ENCODE measurements at places on chromosomes 2 and 18. TPM values are rescaled to one million over a fixed set of nuclear protein-coding genes. Genes with fewer than 3 reads are reported as not detected.

Gene PSME4
- 28.5 TPM for total RNA-seq

Gene HOXD10
- 25.1 TPM for total RNA-seq

Gene ST6GAL2
- total RNA-seq = 0.27 TPM

Gene NYAP2
- 0.14 TPM for total RNA-seq

Gene CD8B2
- total RNA-seq = not detected

DNA sequence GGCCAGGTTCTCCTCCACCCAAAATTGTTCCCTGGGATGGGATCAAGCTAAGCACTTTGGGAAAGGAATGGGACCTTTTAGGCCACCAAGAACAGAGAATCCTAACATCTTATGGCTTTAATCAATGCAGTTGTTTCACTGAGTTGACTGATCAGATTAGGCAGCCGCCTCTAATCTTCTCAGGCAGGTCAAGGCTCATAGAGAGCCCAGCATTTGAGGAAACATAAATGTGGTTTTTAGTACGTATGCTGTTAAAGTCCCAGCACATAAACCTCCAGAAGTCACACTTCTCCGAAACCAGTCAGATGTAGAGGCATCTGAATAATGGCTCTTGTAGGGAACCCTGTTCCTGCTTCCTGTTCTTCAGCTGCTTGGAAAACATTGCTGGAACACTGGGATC, 99.5 kb upstream of the RMDN2 start:
- no peak for DNase-seq
- H3K4me3 ChIP-seq = no peak overlapping the region
- no peak overlapping the region for H3K27ac ChIP-seq
- H3K36me3 ChIP-seq = no peaks in the 10 kb centered on the region
- H3K27me3 ChIP-seq = no peaks in the 10 kb centered on the region

- H3K4me3 ChIP-seq = peak overlapping the region; percentile 71
- H3K36me3 ChIP-seq = no peaks in the 10 kb centered on the region
- no peaks in the 10 kb centered on the region for H3K27me3 ChIP-seq
- H3K27ac ChIP-seq = peak overlapping the region; percentile 93
- H3K4me1 ChIP-seq = peaks cover 33% of the 10 kb centered on the region
Measured at GRCh38 chr2:44360749-44361329, 455 bp downstream of the PREPL start.

- no peak overlapping the region for H3K27ac ChIP-seq
- no peaks in the 10 kb centered on the region for H3K36me3 ChIP-seq
- no peaks in the 10 kb centered on the region for H3K4me1 ChIP-seq
- no peak overlapping the region for H3K4me3 ChIP-seq
- H3K27me3 ChIP-seq = no peaks in the 10 kb centered on the region
Measured at GRCh38 chr2:71554028-71554705, 100.8 kb downstream of the DYSF start.

DNA sequence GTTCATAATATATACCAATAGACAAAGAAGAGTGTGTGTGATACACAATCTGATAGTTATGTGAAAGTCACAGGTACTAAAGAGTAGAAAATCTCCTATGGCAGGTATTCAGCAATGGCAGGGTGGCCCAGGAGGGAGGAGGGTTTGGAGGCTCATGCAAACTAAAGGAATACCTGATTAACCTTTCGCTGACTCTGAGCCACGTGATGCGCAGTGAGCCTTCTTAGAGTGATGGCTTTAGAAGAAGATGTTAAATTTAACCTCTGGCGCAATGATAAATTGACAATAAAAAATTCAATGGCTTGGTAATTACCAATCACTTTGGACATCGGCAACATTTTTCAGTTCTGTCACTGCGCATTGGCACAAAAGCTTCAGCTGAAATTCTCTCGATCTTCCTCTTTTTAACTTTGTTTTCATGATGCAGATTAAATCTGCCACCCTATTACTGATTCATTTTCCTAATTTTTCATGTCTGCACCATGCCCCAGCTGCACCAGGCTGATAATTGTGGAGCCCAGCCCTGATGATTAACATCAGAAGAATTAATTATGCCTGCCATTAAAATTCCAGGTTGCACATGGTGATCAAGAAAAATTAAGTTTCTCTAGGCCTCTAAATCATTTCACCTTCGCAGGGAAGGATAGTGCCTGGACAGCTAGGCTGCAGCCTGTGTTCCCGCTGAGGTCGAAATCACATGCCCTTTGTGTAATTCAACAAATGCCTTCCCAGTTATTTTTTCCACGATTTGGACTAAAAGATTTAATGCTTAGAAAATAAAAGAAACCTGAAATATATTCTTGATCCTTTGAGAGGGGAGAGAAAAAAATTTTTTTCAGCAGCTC, 250.6 kb upstream of the HNRNPA3 start:
- H3K4me1 ChIP-seq = no peaks in the 10 kb centered on the region
- DNase-seq = no peak
- no peak overlapping the region for H3K4me3 ChIP-seq
- peaks cover 7% of the 10 kb centered on the region for H3K27me3 ChIP-seq

DNA sequence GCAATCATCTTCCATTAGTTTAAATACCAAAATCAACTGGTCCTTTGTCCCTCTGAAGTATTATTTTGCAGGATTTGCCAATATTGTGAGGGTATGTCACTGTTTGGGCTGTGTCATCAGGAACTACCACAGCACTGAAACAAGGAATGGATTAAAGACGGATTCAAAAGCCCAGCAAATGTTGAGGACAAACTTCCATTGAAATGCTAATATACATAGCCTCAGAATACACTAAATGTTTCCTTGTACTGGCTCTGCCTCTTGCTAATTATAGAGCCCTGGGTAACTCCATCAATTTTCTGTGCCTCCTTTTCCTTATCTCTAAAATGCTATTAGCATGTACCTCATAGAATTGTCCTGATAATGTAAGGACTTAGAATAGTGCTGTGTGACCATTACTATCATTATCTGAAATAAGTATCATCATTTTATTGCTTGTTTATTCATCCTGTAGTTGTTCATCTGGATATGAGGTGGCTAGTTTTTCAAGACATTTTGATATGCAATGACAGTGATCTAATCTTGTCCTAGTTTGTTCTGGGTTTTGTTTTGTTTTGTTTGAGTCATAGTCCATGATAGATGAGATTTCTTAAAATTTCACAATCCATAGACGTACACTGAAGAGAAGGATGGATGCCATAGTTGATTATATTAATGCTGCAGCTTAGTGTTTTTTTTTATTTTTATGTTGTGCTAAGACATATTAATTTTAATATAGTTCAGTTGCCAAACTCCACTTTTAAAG, 333.4 kb upstream of the KCNH7 start:
- H3K27ac ChIP-seq = no peak overlapping the region
- no peak for DNase-seq
- H3K4me3 ChIP-seq = no peak overlapping the region
- H3K27me3 ChIP-seq = no peaks in the 10 kb centered on the region

DNA sequence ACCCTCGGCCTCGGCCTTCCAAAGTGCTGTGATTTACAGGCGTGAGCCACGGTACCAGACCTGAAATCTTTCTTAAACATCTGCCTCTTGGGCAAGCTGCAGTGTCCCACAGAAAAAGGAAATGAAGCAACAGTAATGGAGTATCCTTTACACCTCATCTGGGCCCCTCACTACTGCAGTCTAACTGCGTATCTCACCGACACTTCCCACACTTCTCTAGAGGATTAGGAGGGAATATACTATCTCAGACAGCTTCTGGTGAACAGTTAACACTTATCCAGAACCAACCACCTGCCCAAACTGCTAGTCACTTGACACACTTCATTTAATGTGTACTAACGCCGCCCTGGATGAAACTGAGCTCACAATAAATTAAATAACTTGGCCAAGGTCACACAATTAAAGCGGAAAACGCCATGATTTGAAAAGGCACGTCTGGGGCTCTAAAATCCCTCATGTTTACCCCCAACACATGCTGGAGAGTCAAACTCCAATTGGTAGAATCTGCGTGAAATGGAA, 993 bp downstream of the COX7A2L start:
- peaks cover 24% of the 10 kb centered on the region for H3K4me1 ChIP-seq
- no peak for DNase-seq
- peak overlapping the region; percentile 88 for H3K4me3 ChIP-seq
- no peaks in the 10 kb centered on the region for H3K27me3 ChIP-seq

GRCh38 chr2:44116319-44116718, 52.4 kb upstream of the PPM1B start:
- H3K4me1 ChIP-seq = no peaks in the 10 kb centered on the region
- no peaks in the 10 kb centered on the region for H3K36me3 ChIP-seq
- no peak for DNase-seq
- no peak overlapping the region for H3K27ac ChIP-seq
- no peak overlapping the region for H3K4me3 ChIP-seq

GRCh38 chr18:70500748-70501147, 211.9 kb downstream of the SOCS6 start:
- H3K4me1 ChIP-seq = no peaks in the 10 kb centered on the region
- H3K36me3 ChIP-seq = no peaks in the 10 kb centered on the region
- no peak overlapping the region for H3K4me3 ChIP-seq
- no peak overlapping the region for H3K27ac ChIP-seq

DNA sequence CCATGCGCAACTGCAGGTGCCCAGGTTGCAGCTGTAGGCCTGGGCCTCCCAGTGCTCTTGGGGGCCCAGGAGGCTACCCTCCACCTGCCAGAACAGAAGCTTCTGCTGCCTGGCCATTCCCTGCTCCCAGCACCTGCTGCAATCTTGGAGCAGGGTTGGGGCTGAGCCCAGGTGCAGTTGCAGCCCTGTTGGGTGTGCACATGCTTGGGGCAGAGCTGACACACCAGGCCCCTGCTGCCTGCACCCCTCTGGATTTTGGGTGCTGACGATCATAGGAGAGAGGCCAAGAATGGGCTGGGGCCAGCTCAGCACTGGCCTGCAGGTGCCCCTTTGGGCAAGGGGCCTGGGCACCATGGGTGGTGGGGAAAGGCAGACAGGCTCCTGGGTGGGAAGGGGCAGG, 20.5 kb upstream of the SP140L start:
- no peak overlapping the region for H3K27ac ChIP-seq
- H3K4me1 ChIP-seq = no peaks in the 10 kb centered on the region
- DNase-seq = no peak
- no peak overlapping the region for H3K4me3 ChIP-seq

DNA sequence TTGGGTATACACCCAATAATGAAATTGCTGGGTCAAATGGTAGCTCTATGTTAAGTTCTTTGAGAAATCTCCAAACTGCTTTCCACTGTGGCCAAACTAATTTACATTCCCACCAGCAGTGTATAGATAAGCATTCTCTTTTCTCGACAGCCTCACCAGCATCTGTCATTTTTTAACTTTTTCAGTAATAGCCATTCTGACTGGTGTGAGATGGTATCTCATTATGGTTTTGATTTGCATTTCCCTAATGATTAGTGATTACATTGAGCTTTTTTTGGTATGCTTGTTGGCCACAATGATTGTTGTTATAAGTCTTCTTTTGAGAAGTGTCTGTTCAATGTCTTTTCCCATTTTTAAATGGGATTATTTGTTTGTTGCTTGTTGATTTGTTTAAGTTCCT, 50.4 kb upstream of the EPAS1 start:
- H3K36me3 ChIP-seq = no peaks in the 10 kb centered on the region
- H3K4me3 ChIP-seq = no peak overlapping the region
- no peaks in the 10 kb centered on the region for H3K4me1 ChIP-seq
- H3K27me3 ChIP-seq = no peaks in the 10 kb centered on the region
